Activated CD8-positive, alpha-beta T cell treated with anti-CD3 and anti-CD28 coated beads for 36 hours (primary cell): ENCODE measurements at places on chromosomes 5 and 9.

DNA sequence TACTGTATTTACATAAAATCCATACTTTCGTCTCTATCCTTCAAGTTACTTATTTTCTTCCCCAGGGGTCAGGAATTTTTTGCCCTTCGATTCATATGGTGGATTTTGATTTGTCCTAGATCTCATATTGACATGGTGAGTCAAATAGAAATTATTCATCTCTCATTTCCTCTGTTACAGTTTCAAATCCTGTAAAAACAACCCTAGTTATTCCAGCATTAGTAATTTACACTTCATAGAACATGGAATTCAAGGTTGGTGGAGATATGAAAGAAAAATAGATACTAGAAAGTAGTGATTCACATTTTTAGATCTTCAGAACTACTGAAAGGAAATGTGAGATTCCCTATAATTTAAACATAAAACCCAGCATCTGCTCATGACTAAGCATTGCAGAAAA lies 1331.0 kb upstream of the CDH9 start:
- H3K4me3 ChIP-seq, result no peak overlapping the region
- no peaks in the 10 kb centered on the region for H3K36me3 ChIP-seq
- no peaks in the 10 kb centered on the region for H3K27me3 ChIP-seq
- no peaks in the 10 kb centered on the region for H3K4me1 ChIP-seq

GRCh38 chr9:107208121-107208520 lies 75.0 kb upstream of the RAD23B start:
- peaks cover 8% of the 10 kb centered on the region for H3K27me3 ChIP-seq
- no peak overlapping the region for H3K4me3 ChIP-seq
- no peak overlapping the region for H3K27ac ChIP-seq
- peaks cover 4% of the 10 kb centered on the region for H3K4me1 ChIP-seq

GRCh38 chr9:112726428-112726827 lies 8.5 kb upstream of the INIP start:
- no peaks in the 10 kb centered on the region for H3K4me1 ChIP-seq
- H3K36me3 ChIP-seq, result no peaks in the 10 kb centered on the region
- H3K27me3 ChIP-seq, result no peaks in the 10 kb centered on the region

DNA sequence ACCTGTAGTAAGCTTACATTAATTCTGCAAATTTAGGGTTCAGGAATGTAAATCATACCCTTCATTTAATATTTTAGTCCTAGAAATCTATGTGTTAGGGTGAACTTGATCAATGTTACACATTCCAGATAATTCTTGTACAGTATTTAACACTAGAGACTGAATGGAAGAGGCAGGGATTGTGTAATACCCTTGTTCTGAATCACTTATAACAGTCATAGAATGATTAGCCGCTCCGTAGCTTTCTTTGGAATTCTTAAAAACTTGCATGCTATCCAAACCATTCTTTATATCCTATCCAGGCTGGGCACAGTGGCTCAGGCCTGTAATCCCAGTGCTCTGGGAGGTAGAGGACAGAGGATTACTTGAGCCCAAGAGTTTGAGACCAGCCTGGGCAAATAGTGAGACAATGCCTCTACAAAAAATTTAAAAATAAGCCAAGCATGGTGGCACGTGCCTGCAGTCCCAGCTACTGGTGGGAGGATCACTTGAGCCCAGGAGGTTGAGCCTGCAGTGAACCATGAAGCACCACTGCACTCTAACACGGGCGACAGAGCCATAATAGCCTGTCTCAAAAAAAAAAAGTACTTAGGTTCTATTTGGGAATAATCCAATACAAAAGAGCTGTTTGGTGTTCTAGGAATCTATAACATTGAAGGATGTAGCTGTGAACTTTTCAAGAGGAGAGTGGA lies 8.3 kb downstream of the ZNF483 start:
- no peak overlapping the region for H3K4me3 ChIP-seq
- no peaks in the 10 kb centered on the region for H3K4me1 ChIP-seq
- H3K36me3 ChIP-seq, result peaks cover 46% of the 10 kb centered on the region
- no peak overlapping the region for H3K27ac ChIP-seq
- no peak for DNase-seq

- H3K4me3 ChIP-seq, result no peak overlapping the region
- no peak overlapping the region for H3K27ac ChIP-seq
- peaks cover 15% of the 10 kb centered on the region for H3K27me3 ChIP-seq
- H3K4me1 ChIP-seq, result no peaks in the 10 kb centered on the region
These were observed 45.4 kb downstream of the FGF1 start for GRCh38 chr5:142640316-142641005.

DNA sequence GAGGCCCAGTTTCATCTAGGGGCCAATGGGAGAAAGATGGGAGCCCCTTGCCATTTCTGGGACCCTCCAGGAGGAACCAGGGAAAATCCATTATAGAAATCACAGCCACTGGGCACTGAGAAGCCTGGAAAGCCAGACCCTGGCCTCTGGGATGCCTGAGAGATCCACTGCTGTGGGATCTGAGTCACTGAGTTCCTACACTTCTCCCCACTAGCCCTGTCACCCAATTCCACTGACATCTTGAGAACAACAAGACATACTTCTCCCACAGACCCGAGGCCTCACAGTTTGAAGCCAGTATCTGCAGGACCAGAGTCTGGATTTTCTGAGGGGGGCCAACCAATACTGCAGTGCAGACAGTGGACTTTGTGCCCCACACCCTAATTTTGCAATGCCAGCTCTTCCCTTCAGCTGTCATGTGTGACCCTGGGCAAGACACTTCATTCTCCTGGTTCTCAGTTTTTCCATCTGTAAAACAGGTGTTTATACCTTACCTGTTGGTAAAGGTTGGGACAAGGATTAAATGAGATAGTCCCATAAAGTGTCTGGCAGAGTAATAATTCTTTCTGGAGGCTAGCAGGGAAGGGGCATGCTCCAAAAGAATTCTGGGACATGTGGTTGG lies 46.5 kb downstream of the CXXC5 start:
- H3K4me1 ChIP-seq, result peaks cover 21% of the 10 kb centered on the region
- no peaks in the 10 kb centered on the region for H3K36me3 ChIP-seq
- H3K27me3 ChIP-seq, result peaks cover 4% of the 10 kb centered on the region
- H3K27ac ChIP-seq, result no peak overlapping the region
- H3K4me3 ChIP-seq, result no peak overlapping the region

DNA sequence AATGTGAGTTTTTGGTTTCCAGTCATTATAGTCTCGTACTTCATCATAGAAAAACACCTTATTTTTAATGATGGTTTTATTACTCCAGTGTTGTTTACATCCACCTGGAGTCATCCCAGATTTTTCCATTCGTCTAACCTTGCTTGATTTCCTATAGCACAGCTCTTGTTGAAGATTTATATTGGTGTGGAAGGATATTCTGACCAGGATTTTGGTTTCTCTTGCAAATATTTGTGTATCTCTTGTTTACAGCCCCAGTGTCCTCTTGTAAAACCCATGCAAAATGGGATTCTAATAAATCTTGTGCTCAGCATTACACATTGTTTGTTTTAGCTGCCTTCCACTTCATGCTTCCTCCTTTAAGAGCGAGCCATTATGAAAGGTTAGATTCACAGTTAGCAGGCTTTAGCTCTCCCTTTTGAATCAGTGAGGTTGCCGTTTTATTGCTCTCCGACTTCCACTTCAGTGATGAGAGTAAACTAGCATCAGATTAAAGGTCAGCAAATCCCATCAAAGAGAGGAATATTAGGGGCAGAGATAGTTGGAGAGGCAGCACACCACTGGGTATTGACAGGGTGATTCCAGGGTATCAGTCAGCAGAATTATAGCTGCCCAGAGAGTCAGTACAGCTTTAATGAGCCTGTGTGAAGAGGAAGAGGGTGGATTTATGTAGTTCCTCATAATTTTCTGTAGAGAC lies 157.1 kb downstream of the PBX3 start:
- H3K36me3 ChIP-seq, result no peaks in the 10 kb centered on the region
- no peak overlapping the region for H3K4me3 ChIP-seq
- H3K27ac ChIP-seq, result no peak overlapping the region
- DNase-seq, result no peak
- H3K27me3 ChIP-seq, result no peaks in the 10 kb centered on the region
- no peaks in the 10 kb centered on the region for H3K4me1 ChIP-seq
